ENCODE measurements at places on chromosomes 2 and 18.

- DNase-seq = no peak
Observed at GRCh38 chr2:239355139-239355538, 45.7 kb downstream of the HDAC4 start.

- DNase-seq = no peak
Observed at GRCh38 chr2:54945391-54946219, 104.6 kb downstream of the RTN4 start.

GRCh38 chr18:48022531-48023329 lies 92.3 kb upstream of the SMAD2 start:
- DNase-seq = no peak

GRCh38 chr2:55482186-55482884 lies 37.2 kb upstream of the CFAP36 start:
- no peak for DNase-seq

- no peak for DNase-seq
Observed at GRCh38 chr2:184125867-184126266, 472.5 kb upstream of the ZNF804A start.

GRCh38 chr2:153875801-153876466 lies 4.2 kb downstream of the GALNT13 start:
- no peak for DNase-seq

DNA sequence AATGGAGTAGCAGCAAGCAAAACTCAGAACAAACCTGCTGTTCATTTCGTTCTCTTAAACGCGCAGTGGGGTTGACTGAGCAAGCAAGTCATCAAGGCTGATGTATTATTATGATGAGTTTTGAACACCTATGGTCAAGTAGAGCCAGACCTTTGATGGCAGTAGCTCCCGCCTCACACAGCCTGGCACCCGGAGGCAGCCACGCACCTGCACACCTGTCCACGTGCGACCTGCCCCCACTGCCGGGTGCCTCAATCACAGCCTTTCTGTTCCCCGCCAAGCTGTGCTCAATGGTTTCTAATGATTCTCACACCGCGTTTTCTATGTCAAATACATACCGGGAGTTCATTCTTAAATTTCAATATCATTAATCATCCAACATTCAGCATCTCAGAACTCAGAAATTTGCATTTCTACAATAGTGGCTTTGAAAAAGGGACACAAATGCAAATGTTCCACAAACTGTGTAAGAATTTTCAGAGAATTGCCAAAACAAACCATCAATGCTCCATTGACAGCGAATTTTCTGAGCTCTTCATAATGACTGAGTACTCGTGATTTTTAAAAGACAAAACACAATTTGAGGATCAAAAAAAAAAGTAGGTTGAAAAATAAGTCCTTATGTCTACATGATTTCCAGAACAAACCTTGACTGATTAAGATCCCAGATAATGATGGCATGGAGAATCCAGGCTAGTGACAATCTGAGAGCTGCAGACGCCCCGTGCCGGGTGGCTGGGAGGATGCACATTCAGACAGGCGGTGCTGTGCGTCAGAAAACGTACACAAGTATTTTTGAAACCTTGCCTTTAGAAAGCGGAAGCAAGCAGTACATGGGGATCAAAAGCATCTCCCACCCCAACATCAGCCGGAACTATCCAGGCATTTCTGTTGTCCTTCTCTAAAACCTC lies 56.6 kb downstream of the HDAC4 start:
- DNase-seq = no peak

- no peak for DNase-seq
Observed at GRCh38 chr18:34083910-34084535, 140.7 kb downstream of the NOL4 start.

- no peak for DNase-seq
Observed at GRCh38 chr2:152582081-152582480, 135.2 kb downstream of the PRPF40A start.
